ACHN (cell line): ENCODE measurements at places on chromosomes 12 and 14.

GRCh38 chr14:82412545-82412944 is 878.9 kb upstream of the SEL1L start:
- DNase-seq, result no peak

GRCh38 chr12:117279606-117280005 is 81.8 kb downstream of the NOS1 start:
- DNase-seq, result no peak

DNA sequence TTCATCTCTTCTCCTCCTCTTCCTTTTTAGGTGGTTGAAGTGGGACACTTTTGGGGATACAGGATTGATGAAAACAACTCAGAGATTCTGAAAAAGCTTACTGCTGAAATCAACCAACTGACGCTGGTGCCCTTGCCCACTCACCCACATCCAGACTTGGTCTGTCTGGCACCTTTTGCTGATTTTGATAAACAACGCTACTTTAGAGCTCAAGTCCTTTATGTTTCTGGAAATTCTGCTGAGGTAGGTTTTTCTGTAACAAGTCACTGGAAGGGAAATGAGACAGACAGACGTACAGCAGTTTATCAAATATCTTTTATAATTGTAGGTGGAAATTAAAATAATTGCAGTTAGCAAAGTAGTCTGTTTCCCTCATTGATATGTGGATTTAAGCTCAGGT is 60.0 kb upstream of the ASPG start:
- DNase-seq, result no peak

- no peak for DNase-seq
Measured at GRCh38 chr12:123410041-123410412, 26.1 kb downstream of the KMT5A start.

DNA sequence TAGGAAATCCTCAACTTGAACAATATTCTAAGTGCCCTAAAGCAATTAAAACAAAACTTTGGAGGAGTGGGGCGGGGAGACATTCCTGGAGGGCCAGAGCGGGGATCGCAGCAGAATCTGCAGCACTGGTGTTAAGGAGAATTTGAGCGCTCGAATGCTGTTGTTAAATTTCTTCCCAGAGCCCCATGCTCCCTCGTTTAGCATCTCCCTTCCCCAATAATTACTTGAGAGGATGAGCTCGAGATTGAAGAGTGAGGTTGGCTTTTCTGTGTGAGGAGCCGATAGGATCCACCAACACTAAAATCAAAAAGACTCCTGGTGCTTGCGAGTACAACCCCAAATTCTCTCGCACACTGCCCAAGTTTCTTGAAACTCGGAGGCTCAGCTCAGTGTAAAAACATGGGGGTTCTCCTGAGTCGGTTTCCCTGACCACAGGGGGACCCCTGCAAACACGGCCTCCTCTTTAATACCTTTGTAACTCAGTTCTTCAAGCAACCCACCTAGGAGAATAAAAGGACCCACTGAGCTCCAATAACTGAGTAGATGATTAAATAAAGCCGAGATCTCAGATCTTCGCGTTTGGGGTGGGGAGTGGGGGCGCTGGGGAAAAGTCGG is 10.2 kb upstream of the FOXG1 start:
- no peak for DNase-seq

- DNase-seq, result no peak
Measured at GRCh38 chr12:111636209-111636945, 37.3 kb upstream of the ATXN2 start.

DNA sequence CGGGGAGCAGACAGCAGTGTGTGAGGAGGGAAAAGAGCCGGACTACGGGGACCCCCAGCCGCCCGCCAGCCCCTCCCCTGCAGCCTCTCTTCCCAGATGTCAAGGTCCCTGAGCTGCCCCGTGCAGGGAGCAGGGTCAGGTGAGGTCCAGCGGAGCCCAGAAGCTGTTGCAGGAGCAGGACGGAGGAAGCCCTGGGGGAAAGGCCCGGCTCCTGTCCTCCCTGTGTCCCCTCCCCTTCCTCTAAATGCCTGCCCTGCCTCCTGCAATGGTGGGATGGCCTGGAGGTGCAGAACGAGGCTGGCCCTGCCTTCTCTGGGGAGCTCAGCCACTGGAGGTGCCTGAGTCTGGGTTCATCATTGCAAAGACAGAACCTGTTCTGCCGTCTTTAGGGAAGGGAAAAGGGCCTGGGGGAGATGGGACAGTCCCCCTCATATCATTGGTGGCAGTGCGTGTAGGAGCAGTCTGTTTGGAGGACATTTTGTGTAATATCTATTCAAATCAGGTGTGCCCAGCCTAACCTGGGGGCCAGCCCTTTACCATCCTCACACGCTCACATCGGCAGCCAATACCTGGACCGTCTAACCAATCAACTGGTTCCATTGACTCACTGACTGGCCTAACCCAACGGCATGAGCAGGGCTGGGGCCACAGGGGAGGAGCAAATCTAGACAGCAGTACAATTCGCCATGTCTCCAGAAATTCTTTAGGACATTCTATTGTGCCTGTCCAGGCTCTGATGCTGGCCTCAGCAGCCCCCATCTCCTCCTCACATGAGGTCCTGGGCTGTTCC is 364.1 kb upstream of the SFSWAP start:
- no peak for DNase-seq

DNA sequence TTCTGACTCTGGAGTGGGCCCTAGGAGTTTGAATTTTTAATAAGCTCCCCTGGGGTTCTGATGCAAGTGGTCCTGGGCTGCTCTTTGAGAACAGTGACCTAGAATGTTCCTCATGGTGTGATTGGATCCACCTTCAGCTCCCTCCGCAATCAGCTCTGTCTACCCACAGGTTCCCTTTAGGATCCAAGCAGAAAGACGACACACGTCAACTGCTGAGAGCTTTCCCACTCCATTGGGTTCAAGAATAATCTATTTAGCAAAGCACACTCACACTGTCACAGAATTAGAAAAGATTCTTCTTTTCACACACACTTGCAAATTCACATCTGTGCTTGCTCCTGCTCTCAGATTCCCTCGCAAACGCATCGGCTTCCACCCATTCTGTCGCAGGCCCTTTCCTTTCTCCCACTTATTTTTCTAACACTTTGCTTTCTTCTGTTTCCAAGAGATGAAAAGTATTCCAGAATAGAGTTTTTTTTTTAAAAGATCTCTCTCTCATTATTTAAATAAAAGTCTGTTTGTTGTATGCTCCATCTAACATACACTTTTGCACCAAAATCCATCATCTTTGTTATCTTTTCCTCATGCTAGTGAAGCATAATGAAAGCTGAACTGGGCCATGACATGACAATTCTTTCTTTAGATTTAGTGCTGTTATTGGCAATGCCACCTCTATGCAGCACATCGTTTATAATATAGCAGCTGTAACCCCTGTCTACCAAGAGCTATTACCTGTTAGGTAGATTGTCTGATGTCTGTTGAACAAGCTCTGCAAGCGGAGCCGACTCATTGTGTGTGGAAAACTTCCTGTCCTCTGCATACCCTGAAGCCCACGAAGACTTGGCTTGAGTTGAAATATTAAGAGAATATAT is 73.1 kb downstream of the CACNA1C start:
- no peak for DNase-seq

DNA sequence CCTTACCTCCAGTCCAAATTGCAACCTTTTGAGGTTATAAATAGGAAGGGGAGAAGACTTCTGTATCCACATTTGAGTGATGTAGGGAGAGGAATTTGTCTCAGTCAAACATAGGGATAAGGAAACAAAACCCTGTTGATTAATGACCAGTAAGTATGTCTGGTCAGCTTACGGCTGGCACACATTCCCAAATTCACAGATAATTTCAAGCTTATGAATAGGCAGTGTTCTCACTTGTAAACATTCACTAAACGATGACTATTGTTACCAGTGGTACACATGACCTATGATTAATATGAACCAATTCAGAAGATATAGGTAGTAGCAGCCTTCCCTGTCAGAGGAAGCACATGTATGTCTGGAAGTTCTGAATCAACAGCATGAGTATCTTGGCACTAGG is 33.0 kb upstream of the SLC5A8 start:
- DNase-seq, result no peak

GRCh38 chr14:91112194-91112593 is 1.7 kb upstream of the DGLUCY start:
- no peak for DNase-seq

DNA sequence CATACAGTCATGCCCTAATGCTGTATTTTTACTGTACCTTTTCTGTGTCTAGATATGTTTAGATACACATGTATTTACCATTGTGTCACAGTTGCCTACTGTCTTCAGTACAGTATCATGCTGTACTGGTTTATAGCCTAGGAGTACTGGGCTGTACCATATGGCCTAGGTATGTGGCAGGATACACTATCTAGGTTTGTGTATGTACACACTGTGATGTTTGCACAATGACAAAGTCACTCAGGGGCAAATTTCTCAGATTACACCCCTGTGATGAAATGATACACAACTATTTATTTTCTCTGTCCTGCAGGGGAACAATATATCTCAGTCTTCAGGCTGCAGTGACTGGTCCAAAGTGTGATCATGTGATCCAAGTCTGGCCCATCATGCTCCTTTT is 1076.1 kb downstream of the VRK1 start:
- no peak for DNase-seq

DNA sequence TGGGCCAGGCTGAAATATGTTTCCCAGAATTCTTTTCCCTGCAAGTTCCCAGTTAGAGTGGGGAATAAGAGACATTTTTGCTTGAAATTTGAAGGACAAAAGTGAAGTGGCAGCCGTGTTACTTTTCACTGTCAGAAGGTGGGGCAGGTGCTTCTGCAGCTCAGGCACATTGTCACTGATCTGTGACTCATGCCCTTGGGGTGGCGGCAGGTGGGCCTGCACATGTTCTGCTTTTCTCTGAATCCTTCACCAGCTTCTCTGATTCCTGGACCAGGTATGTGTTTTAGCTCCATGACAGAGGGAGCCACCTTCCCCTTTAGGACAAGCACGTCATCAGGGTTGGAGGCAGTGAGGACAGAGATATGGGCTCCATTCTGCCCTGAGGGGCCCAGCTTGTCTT is 11.7 kb upstream of the KCNA5 start:
- no peak for DNase-seq

GRCh38 chr12:2364631-2365051 is 311.9 kb downstream of the CACNA1C start:
- DNase-seq, result no peak

GRCh38 chr12:77816196-77816595 is 14.5 kb upstream of the NAV3 start:
- no peak for DNase-seq

- DNase-seq, result no peak
Measured at GRCh38 chr14:97975216-97975615, 1178.0 kb downstream of the VRK1 start.

- no peak for DNase-seq
Measured at GRCh38 chr12:47783024-47783755, 10.2 kb downstream of the SLC48A1 start.

GRCh38 chr14:86521843-86522242 is 991.9 kb downstream of the FLRT2 start:
- DNase-seq, result no peak

DNA sequence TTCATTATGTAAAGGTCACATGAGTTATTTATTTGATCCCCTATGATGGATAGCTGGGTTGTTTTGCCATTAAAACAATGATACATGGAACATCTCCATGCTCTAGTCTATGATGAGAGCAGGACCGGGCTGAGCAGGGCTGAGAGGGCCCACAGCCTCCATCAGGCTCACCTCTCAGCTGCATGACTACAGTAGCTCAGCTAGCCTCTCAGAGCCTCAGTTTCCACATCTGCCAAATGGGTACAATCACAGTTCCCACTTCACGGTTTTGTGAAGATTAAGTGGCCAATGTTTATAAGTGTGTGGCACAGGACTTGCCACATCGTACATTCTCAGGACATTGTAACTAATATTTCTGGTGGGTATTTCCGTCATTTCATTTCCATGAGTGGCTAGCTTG is 19.9 kb upstream of the MYL2 start:
- no peak for DNase-seq

DNA sequence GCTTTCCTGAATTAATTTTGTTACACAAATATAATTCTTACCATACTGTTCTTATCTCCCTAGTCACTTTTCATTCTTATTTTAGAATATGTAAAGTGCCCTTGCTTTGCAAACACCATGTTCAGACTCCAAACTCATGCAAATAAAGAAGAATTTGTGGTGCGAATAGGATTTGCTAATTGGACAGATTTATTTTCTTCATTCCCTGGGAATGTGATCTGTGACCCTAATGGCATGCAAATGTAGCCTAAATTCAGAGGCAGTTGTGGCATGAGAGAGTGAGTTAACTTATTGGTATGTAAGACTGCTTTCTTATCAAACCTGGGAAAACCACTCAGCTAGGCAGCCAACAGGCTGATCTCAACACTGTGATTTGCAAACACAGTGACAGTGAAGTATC is 10.0 kb downstream of the CAPZA3 start:
- DNase-seq, result peak; percentile 50

DNA sequence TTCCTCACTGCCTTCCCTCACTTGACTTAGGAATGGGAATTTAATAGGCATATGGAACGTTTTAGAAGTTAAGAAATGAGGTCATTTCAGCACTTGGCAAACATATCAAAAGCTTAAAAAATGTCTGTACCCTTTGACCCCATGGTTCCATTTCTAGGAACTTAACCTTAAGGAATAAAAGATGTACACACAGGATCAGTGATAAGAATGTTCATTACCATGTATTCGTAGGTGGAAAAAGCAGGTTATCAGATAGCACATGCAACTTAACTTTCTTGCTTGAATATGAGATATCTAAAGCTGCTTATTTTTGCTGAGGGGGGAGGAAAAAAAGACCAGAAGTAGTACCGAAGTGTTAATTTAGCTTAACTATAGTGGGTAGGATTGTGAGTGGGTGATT is 57.2 kb downstream of the TTLL5 start:
- no peak for DNase-seq

GRCh38 chr12:52813885-52814709 is at the start of gene KRT4:
Gene KRT4, minus strand, starts transcription at chr12:52814116. Its CDS starts 58 bp downstream, at chr12:52814058.
- DNase-seq, result no peak

GRCh38 chr14:94441130-94441529 is 11.5 kb downstream of the SERPINA11 start:
- no peak for DNase-seq
